ENCODE measurements at places on chromosomes 1 and 21. TPM values are rescaled to one million over a fixed set of nuclear protein-coding genes. Genes with fewer than 3 reads are reported as not detected.

- DNase-seq: no peak
These were observed 475 bp upstream of the NPPB start for GRCh38 chr1:11858968-11859871.

DNA sequence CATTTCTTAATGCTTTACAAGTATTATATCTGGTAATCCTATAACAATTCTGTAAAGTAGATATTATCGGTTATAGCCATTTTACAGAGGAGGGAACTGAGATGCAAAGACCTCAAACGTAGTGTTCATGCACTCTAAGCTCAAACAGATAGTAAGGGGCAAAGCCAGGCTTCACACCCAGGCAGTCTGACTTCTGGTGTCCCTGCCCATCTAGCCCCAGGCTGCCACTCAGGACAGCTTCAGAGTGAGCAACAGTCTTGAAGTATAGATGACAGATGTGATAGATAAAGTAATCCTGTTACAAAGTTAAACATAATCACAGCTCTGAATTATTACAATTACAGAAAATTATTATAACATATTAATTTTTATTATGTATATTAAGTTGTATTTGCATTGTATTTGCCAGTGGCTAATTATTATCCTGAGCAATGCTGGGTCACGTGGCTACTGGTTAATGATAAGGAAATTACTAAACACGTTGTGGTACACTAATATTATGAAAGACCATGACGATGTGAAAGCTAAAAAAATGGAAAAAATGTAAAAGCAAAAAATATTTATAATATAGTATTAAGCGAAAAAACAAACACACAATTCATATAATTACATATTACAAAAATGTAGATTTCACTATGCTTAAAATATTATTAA, 6.1 kb upstream of the TRAF3IP3 start:
- no peak for DNase-seq

DNA sequence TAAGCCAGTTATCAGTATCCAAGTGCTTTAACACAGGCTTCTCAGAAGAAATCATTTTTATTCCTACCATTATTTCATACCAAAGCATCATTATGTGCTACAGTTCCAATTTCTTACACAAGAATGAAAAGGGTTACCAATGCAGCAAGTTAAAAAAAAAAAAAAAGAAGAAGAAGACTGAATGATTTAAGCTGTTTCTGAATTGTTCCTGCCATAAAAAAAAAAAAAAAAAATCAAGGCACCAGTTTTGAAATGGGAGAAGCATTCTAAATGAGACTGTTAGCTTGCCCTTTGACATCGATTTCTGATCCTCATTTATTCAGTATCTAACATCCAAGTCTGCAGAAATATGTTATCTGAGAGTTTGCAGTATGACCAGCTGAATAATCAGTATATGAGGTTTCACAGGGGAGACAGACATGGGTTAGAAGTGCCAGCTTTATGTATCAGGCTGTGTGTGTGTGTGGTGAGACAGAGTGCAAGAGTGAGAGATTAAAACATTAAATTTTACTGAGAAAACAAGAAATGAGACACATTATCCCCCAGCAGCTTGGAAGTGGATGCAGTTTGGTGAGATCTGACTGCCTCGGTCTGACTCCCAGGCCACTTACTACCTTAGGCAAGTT, 105.8 kb downstream of the COLGALT2 start:
- no peak for DNase-seq

- DNase-seq: no peak
These were observed 830 bp downstream of the INPP5B start for GRCh38 chr1:37945743-37946702.

Gene AHCTF1
- 56.2 TPM for total RNA-seq

- DNase-seq: no peak
These were observed 355.4 kb downstream of the PLPP3 start for GRCh38 chr1:56223968-56224367.

Gene PLA2G4A
- total RNA-seq: 8.6 TPM

GRCh38 chr1:115685029-115685705, 43.4 kb downstream of the VANGL1 start:
- DNase-seq: no peak

Gene HSF2BP
- total RNA-seq: 0.59 TPM

DNA sequence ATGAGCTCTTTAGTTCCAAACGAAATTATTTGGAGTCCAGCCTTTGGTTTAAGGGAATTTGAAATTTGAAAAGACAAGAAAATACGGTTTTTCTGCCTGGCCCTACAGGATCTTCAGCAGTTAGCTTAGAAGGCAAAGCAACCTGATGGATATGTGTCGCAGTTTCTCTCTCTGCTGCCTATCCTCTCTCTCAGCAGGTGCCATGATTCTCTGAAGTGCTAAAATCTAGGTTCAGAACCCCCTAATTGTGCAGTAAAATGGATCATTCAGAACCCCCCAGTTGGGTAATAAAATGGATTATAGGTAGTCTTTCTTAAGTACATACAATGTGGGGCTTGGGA, 446 bp upstream of the DEPDC1 start:
- DNase-seq: no peak

DNA sequence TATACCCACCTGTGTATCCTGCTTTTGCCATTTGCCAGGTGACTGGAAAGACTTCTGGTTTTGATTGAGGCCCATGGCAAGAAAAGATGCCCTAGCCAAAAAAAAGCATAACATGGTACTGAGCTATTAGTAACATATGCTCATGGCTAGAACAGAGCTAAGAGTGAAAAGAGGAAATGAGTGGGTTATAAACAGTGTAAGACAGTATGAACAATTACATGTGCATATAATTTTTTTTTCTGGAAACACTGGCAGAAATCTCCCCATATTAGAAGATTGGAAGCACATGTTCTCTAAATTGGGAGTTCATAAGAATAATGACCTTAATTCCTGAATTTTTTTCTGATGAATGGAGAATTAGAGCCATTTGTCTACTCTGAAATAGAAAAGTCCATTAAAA, 41.2 kb upstream of the PDC start:
- DNase-seq: no peak

DNA sequence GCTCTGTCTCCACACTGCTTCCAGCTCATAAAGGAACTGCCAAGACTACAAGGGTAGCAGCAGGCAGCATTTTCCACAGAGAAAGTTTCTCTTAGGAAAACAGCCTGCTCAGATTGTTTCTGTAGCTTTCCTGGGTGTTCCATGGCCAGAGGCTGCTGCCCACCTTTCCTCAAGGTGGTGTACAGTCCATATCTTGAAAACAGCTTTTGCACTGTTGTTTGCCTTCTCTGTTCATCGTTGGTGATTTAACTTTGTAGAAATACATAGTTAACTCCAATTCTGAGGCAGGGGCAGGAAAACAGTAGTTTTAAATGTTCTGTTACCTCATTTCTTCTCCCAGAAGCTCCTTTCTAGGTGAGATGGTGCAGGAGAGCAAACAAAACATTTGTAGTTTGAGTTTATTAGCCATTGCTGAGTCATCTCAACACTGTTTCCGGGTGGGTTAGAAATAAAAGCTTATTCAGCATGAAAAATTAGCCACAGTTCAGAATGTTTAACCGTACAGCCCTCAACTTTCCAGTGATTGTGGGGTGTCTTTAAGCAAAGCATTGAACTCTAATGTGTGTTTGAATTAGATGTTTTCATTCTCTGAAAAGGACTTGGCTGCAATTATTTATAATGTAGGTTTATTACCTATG, 41.7 kb downstream of the DIP2A start:
- DNase-seq: no peak

Gene THEMIS2
- 8.0 TPM for total RNA-seq

Gene SH3GLB1
- 42.4 TPM for total RNA-seq

Gene RSPH1
- total RNA-seq: 1.5 TPM

Gene SLAMF8
- not detected for total RNA-seq

DNA sequence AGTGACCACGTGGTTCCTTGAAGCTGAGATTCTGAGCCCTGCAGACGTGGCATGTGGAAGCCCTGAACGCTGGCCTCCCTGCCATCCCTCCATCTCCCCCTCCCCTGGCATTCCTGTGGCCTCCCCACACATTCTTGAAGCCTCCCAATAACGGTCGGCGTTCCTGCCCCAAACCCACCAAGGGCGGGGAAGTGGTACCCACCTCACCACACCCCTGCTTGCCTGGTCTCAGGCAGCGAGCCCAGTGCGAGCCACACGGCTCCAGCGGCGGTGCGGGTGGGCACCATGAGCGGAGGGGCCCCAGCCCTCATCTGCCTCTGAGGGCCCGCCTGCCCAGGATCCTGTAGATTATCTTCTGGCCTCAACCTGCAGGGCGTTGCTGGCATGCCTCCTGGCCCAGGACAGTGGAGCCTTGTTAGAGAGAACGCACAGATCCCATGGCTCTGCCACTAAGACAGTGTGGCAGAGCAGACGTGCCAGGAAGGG, 20.6 kb upstream of the PRELP start:
- no peak for DNase-seq

DNA sequence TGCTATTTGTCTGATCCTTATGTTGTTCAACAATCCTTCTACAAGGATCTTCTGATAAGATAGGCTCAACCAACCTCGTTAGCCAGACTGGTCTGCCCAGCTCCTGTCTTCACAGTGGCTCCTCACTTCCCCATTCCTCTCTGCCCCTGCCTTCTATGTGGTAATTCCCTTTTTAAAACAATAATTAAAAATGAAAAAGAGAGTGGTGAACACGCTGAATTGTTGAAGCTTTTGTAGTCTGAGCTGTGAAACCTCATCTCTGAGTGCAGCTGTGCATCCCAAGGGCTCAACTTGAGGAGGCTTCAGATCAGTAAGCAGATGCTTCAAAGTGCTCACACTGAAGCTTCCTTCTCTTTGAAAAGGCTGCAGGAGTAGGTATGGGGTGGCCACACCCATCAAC, 70.7 kb upstream of the JUN start:
- no peak for DNase-seq

DNA sequence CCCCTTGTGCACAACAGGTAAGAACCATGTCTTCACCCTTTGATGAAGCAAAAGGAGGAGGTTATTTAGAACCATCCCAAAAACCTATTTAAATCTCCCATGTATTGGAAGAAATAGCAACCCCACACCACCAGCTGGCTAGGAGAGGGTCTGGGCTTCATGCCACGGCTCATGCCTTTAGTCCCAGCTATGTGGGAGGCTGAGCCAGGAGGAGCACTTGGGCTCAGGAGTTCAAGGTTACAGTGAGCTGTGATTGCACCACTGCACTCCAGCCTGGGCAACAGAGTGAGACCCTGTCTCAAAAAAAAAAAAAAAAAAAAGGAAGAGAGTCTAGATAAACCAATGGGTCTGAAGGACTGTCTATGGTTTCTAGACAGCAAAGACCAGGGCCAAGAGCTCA, 197.9 kb upstream of the COA6 start:
- no peak for DNase-seq

DNA sequence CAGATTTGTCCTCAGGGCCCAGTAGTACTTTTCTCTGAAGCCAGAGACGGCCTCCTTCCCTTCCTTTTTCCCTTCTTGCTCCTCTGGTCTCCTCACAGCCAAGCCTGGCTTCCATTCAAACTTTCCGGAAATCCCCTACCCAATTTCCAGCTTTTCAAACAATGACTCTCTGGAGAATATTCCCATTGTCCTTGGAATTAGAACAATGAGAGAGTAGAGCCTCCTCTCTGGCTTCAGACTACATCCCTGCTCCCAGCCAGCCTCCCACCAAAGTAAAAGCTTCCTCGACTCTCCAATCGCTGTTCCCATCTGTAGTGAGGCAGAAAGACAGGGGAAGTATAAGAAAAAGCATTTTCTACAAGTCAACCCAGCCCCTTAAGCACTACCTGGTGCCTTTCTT, 77.7 kb upstream of the SOX13 start:
- DNase-seq: no peak

DNA sequence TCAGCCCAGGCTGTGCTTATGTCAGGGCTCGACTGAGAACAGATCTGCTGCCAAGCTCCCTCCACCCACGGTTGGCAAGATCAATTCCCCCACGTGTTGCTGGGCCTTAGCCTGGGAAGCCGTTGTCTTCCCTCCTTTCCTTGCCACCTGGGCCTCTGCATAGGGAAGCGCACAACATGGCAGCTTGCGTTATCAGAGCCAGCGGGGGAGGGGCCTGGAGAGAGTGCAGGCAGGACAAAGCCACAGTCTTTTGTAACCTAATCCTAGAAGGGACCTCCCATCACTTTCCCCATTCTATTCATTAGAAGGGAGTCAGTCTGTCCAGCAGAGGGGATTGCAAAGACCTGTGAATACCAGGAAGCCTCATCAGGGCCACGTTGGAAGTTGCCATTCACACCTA, 17.0 kb upstream of the IGSF21 start:
- no peak for DNase-seq

Gene FAM229A
- total RNA-seq: 16.1 TPM

DNA sequence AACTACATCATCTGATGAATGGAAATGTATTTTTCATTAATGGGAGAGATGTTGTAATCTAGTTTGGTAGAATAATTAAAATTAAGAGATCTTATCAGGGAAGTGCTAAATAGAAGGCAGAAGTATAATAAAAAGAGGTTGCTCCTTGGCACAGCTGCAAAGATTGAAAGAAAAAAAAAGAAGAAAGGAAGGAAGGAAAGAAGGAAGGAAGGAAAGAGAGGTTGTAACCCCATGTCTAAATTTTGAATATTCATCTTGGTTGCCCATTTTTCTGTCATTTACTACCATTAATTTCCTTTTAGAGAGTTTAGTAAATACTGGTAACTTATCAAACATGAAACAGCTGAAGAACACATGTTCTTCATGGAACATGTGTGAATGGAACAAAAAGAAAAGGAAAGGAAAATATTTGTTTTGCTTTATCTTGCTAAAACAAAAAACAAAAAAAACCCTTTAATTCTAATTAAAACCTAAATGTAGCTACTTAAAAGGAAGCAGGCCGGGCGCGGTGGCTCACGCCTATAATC, 10.5 kb upstream of the MDM4 start:
- no peak for DNase-seq

GRCh38 chr21:44996983-44997936, 57.4 kb downstream of the SLX9 start:
- no peak for DNase-seq

Gene APOBEC4
- total RNA-seq: not detected

GRCh38 chr1:233738850-233739249, 124.9 kb downstream of the KCNK1 start:
- DNase-seq: no peak

GRCh38 chr1:228150461-228151179, 890 bp downstream of the GJC2 start:
- DNase-seq: no peak
